ENCODE measurements at places on chromosomes 12 and 14.

DNA sequence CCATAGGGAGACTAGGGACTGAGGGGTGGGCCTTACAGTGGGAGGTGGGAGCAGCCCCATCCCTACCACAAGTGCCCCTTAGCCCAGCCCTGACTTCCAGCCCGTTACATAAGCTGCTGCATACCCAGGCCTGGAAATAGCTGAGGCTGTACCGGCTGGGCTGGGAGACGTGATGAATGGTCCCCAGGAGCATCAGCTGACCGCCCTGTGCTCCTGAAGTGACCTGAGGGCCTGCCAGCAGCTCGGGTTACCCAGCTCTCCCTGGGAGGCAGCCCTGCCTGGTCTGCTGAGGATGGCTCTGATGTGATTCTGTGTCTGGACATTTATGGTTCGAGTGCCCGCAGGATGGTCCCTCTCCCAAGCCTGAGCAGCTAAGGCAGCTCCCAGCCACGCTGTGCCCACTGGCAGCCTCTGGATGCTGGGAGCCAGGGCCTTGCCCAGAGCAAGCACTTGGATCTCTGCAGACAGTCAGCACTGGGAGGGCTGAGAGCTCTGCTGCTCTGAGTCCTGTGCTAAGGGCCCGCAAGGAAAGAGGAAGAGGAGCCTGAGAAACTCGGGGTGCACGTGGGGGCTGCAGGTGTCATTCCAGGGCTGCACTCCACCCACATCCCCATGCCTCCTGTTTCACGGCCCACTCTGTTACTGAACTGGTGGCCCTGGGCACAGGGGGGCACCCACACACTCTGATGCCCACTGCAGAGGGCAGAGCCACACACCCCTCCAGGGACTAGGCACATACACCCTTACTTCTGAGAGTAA is 20.5 kb downstream of the TAMALIN start:
- no peak for DNase-seq

- no peak for DNase-seq
Observed at GRCh38 chr14:52268279-52269061, 972 bp downstream of the PTGDR start.

DNA sequence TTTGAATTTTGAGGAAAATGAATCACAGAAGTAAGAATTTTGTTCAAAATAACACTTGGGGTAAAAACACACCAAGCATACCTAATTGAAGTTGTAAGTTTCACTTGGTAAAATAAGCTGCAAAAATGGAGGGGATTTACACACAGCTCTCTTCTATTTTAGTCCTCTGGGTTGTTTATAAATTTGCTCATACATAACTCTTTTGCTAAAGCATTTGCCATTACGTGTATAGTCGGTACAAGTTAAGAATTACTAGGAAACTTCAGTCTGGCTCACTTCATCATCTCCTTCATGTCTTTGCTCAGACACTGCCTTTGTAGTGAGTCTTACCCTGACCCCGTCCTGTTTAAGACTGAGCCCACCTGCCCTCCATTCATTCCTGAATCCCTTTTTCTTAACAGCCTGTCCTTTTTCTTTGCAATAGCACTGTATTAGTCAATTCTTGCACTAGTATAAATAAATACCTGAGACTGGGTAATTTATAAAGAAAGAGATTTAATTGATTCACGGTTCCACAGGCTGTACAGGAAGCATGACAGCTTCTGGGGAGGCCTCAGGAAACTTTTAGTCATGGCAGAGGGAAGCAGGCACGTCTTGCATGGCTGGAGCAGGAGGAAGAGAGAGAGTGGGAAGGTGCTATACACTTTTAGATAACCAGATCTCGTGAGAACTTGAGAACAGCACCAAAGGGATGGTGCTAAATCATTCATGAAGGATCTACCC is 451.1 kb downstream of the PCNX1 start:
- DNase-seq, result no peak

- no peak for DNase-seq
Observed at GRCh38 chr12:115440438-115440837, 756.5 kb upstream of the TBX3 start.

GRCh38 chr14:83860631-83861155 is 1669.3 kb upstream of the FLRT2 start:
- DNase-seq, result no peak

DNA sequence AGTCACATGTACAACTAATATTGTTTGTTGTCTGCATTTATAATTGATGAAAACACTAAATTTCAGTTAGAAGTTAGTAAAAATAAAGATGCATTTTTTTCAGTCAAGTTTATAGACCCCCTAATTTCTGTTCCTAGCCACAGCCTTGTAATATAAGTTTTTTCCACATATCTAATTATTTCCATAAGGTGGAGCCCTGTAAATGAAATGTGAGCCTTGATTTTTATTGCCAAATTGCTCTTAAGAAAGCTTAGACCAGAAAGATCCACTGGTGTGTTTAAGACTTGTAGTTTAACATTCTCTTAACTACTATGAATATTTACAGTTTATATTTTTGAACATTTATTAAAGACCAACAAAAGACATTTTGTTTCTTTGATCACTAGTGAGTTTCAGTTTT is 322.1 kb upstream of the RGS6 start:
- no peak for DNase-seq

DNA sequence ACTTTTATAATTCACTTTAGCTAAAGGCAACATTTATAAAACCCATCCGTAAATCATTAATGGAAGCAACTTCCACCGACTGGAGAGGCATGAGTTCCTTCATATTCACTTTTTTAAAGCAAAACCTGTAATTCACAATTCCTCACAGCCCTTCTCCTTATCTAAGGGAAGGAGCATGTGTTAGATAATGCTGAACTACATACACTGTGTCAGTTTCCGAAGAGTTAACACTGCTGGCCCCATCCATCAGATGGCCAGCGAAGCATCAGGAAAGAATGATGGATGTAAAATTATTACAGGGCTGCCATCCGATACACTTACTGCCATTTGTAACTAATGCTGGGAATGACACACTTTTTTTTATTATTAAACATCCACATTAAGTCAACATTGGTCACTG is 392.8 kb downstream of the SOX5 start:
- no peak for DNase-seq

DNA sequence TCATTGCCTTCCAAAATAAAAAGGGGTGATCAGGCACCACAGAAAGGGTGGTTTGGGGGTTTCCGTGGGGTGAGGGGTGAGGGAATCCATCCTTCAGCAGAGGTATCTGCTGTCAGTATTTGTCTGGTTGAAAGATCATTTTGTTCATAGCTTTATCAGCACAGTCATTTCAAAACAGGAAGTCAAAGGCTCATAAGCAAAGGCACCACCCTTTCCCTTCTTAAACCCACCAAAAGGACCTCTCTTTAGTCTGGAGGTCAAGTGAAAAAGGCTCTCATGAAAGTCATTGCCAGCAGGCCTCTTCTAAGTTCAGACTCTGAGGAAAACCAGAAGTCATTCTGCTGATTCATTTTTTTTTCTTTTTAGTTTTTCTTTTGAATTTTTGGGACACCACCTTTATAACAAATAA is 6.2 kb downstream of the CHST11 start:
- DNase-seq, result no peak

- DNase-seq, result no peak
Observed at GRCh38 chr12:71449373-71450070, 9.9 kb downstream of the LGR5 start.

GRCh38 chr14:28570391-28570790 is 196.2 kb upstream of the FOXG1 start:
- DNase-seq, result no peak

DNA sequence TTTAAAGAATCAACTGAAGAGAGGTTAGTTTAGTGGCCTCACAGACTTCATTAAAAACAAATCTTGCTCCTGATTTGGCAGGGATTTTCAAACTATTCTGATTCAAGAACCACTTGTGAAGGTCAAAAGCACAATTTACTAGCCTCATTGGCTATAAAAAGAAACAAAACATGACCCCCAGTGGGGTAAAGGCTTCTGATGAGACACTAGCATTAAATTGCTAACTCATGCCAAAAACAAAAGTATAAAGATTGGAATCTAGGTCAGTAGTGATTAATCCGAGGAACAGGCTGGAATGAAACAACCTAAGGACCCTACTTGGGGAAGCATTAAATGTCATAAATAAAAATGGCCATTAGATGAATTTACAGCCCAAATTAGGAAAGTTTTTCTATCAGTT is 312.3 kb downstream of the PAWR start:
- no peak for DNase-seq

GRCh38 chr12:1760566-1761382 is 59.6 kb upstream of the LRTM2 start:
- no peak for DNase-seq

- DNase-seq, result no peak
Observed at GRCh38 chr12:47317175-47317915, 237.6 kb upstream of the AMIGO2 start.

GRCh38 chr12:79371226-79371625 is 319.5 kb downstream of the PAWR start:
- DNase-seq, result no peak

- DNase-seq, result no peak
Observed at GRCh38 chr12:62827042-62827441, 107.9 kb downstream of the PPM1H start.

GRCh38 chr14:70213721-70214282 is 25.1 kb upstream of the SLC8A3 start:
- DNase-seq, result no peak

DNA sequence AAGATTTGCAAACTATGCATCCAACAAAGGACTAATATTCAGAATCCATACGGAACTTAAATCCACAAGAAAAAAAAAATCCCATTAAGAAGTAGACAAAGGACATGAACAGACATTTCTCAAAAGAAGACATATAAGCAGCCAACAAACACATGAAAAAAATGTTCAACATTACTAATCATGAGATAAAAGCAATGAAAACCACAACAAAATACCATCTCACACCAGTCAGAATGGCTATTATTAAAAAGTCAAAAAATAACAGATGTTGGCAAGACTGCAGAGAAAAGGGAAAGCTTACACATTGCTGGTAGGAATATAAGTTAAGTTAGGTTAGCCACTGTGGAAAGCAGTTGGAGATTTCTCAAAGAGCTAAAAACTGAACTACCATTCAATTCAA is 16.2 kb downstream of the CDK17 start:
- no peak for DNase-seq

GRCh38 chr12:76552343-76552938 is 7.1 kb downstream of the OSBPL8 start:
- no peak for DNase-seq
